Substantia nigra (tissue), 51 donors: ENCODE measurements at places on chromosomes 5 and 9.
A peak's percentile ranks its signal among the peaks of the same experiment; 100 is the strongest.

GRCh38 chr5:150272531-150272930 lies 17.0 kb downstream of the CAMK2A start:
- DNase-seq = no peak

- DNase-seq = no peak
Observed at GRCh38 chr9:38708759-38709158, 11.2 kb downstream of the FAM240B start.

- DNase-seq = peak; percentile 29
Observed at GRCh38 chr9:136485049-136486045, 2.5 kb upstream of the SEC16A start.

DNA sequence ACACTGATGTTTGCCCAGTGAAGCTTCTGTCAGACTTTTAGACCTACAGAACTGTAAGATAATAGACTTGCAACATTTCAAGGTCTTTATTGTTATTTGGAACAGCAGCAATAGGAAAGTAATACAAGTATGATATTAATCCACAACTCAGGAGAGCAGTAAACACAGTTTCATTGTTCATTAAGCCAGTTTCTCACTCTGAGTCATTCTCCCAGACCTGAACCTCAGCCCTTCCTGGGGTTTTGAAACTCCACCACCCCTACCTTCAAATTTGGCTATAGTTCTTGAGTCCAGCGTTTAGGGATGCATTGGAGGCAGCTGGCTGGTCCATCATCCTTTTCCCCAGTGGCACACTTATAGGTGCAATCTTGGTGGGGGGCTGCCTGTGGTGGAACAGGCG lies 203.2 kb downstream of the RAB3C start:
- DNase-seq = no peak

DNA sequence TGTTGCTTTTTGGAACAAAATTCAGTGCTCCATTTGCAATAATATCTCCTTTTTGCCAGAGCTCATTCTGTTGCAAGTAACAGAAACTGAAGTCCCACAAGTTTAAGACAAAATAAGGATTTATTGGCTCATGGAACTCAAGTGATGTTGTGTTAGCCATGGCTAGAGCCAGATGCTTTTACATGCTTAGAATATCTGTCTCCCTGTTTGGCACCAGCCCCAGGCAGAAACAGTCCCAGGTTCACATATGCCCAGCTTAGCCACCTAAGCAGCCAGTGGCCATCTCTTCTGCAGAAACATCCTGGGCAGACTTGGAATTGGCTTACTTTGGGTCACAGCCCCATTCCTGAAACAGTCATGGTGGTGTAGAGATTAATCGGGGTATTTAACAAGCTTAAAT lies 540.9 kb upstream of the SGCD start:
- DNase-seq = no peak

GRCh38 chr9:132991351-132992300 lies 13.1 kb downstream of the GFI1B start:
- DNase-seq = no peak

- no peak for DNase-seq
Observed at GRCh38 chr9:4235871-4236804, 63.7 kb downstream of the GLIS3 start.
